ENCODE measurements at places on chromosomes 11 and 22. TPM values are rescaled to one million over a fixed set of nuclear protein-coding genes. Genes with fewer than 3 reads are reported as not detected.
A peak's percentile ranks its signal among the peaks of the same experiment; 100 is the strongest.

- no peaks in the 10 kb centered on the region for H3K36me3 ChIP-seq
- H3K27me3 ChIP-seq, result no peaks in the 10 kb centered on the region
- H3K4me3 ChIP-seq, result no peak overlapping the region
- no peak overlapping the region for H3K27ac ChIP-seq
Measured at GRCh38 chr11:122153746-122154145, 37.7 kb upstream of the BLID start.

GRCh38 chr22:38016182-38017151 lies 32.1 kb upstream of the SOX10 start:
- no peaks in the 10 kb centered on the region for H3K36me3 ChIP-seq
- H3K27ac ChIP-seq, result no peak overlapping the region
- no peaks in the 10 kb centered on the region for H3K27me3 ChIP-seq
- no peak overlapping the region for H3K4me3 ChIP-seq

Gene TMEM191C
- 1.3 TPM for total RNA-seq

- no peaks in the 10 kb centered on the region for H3K36me3 ChIP-seq
- H3K4me3 ChIP-seq, result no peak overlapping the region
- H3K4me1 ChIP-seq, result no peaks in the 10 kb centered on the region
- H3K27ac ChIP-seq, result no peak overlapping the region
Measured at GRCh38 chr11:68664141-68664540, 20.2 kb upstream of the GAL start.

Gene PGA5
- total RNA-seq, result not detected

DNA sequence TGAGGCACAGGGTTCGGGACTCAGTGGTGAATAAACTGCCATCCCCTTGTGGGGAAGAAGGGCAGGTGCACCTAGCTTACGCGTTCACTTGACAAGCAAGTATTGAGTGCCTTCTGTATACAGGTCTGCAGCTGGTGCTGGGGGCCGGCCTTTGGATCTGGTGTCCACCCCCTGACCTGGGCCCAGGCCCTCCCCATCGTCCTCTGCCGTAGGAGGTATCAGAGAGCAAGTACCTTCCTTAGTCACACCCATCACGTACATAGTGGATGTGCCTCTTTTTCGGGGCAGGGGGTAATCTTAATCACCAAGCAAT lies 53.3 kb downstream of the SMIM38 start:
- H3K27me3 ChIP-seq, result no peaks in the 10 kb centered on the region
- no peak overlapping the region for H3K4me3 ChIP-seq
- peaks cover 20% of the 10 kb centered on the region for H3K4me1 ChIP-seq

DNA sequence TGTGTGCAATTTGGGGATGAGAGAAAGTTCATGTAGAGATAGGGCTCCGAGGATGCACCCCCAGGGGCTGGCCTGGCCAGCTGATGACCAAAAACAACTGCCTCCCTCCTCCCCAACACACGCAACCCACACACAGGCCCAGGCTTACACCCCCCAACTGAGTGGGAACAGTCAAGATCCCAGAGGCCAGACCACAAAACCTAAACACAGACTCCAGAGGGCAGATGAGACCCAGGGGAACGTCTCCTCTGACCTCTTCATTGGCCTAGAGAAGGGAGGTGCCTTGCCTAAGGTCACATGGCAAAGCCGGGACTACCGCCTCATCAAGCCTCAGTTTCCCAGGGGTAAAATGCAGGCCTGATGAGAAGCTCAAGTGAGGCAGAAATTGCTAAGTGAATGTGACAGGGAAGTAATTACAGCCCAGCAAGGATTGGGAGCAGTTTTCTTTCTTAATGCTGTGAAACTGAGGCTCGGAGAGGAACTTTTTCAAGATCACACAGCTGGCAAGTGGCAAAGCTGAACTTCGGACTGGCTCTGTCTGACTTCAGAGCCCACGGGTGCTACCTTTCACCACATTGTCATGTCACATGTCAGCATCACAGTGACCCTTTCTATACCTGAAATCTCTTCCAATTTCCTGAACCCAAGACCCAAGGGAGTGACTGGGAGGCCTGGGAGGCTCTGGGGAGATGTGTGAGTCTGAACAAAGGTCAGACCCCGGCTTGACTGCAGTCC lies 69.9 kb upstream of the WNT11 start:
- H3K36me3 ChIP-seq, result no peaks in the 10 kb centered on the region
- H3K27ac ChIP-seq, result no peak overlapping the region
- H3K4me1 ChIP-seq, result 0 out of 2 replicates have a peak, but pooled peaks cover 6% of the 10 kb centered on the region
- no peak overlapping the region for H3K4me3 ChIP-seq
- no peak for DNase-seq

Gene GAL3ST3
- not detected for total RNA-seq

GRCh38 chr22:47042861-47043496 lies 280.5 kb downstream of the TBC1D22A start:
- no peak overlapping the region for H3K4me3 ChIP-seq
- H3K27me3 ChIP-seq, result no peaks in the 10 kb centered on the region
- H3K4me1 ChIP-seq, result peaks cover 1% of the 10 kb centered on the region
- DNase-seq, result no peak
- H3K36me3 ChIP-seq, result peaks cover 3% of the 10 kb centered on the region

DNA sequence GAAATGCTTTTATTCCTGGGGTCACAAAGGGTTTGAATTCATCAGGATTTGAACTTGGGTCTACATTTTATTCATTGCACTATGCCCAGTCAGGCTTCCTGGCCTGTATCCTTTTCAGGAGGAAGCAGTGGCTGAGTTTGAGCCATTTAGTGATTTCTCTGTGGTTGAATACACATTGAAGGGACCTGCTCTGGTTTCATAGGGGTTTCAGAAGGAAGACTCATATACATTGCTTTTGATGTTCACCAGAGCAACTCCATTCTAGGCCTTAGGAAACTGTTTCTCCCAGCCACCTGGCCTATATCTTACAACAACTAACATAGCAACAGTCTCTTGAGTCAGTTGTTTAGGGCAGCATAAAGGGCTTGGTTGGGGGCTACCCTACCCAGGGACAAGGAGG lies 165.7 kb downstream of the INSC start:
- H3K4me1 ChIP-seq, result no peaks in the 10 kb centered on the region
- no peak overlapping the region for H3K27ac ChIP-seq
- H3K27me3 ChIP-seq, result no peaks in the 10 kb centered on the region
- DNase-seq, result no peak
- no peak overlapping the region for H3K4me3 ChIP-seq

Gene TM7SF2
- 30.2 TPM for total RNA-seq

DNA sequence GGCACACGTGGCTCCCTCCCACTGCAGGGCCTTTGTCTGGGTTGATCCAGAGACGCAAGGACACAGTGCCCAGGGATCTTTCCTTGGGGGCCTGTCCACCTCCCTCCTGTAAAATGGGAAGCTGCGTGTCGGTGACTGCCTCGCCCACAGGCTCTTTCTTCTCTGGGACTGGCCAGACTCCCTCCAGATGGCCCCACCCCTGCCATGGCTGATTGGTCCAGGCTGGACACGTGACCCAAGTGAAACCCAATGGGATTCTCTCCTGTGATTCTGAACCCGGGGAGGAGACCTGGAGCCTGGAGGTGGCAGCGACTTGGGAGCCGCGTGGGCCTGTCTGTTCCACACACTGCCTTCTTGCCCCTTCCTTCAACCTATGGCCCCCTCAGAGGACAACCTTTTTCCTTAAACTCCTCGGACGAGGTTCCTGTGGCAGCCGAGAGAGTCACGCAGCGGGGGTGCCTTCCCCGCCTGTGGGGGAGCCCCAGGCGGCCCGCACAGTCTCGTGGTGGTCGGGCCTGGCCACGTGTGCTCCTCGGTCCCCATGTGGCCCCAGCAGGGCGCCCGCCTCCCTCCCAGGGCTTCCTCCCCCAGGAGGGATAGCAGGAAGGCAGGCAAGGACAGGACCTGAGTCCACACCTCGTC lies 12.4 kb upstream of the MPPED1 start:
- no peak overlapping the region for H3K4me3 ChIP-seq
- H3K27me3 ChIP-seq, result peaks cover 1% of the 10 kb centered on the region
- no peak for DNase-seq

Gene SMC1B
- total RNA-seq, result not detected

Gene SMTNL1
- not detected for total RNA-seq

Gene TNKS1BP1
- 12.5 TPM for total RNA-seq

DNA sequence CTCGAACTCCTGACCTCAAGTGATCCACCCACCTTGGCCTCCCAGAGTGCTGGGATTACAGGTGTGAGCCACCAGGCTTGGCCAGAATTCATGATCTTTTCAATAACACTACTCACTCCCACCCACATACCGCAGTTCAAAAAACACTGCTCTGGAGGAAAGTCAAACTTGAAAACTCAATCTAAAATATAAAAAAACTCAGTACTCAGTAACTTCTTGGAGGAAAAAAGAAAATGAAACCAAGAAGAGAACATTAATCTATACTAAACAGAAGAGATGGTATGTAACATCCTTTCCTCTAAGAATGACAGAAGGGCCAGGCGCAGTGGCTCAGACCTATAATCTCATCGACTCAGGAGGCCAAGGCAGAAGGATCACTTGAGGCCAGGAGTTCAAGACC lies 58.3 kb downstream of the MRTFA start:
- no peaks in the 10 kb centered on the region for H3K36me3 ChIP-seq
- peak overlapping the region; percentile 33 for H3K27ac ChIP-seq
- DNase-seq, result no peak
- H3K4me3 ChIP-seq, result no peak overlapping the region
- no peaks in the 10 kb centered on the region for H3K27me3 ChIP-seq

GRCh38 chr22:17120711-17121232 lies 388 bp downstream of the TMEM121B start:
- no peaks in the 10 kb centered on the region for H3K36me3 ChIP-seq
- H3K27me3 ChIP-seq, result peaks cover 4% of the 10 kb centered on the region
- H3K4me3 ChIP-seq, result peak overlapping the region; percentile 27
- DNase-seq, result no peak

Gene MAML2
- total RNA-seq, result 13.3 TPM

GRCh38 chr22:47030143-47030661 lies 267.8 kb downstream of the TBC1D22A start:
- H3K4me1 ChIP-seq, result no peaks in the 10 kb centered on the region
- no peak overlapping the region for H3K27ac ChIP-seq
- peaks cover 6% of the 10 kb centered on the region for H3K36me3 ChIP-seq

- H3K27ac ChIP-seq, result no peak overlapping the region
- H3K4me3 ChIP-seq, result no peak overlapping the region
- DNase-seq, result no peak
- no peaks in the 10 kb centered on the region for H3K4me1 ChIP-seq
- no peaks in the 10 kb centered on the region for H3K36me3 ChIP-seq
Measured at GRCh38 chr11:114256176-114256966, 39.8 kb upstream of the NNMT start.

Gene GLB1L3
- total RNA-seq, result 1.3 TPM

Gene FRMD8
- total RNA-seq, result 65.1 TPM

Gene C11orf86
- not detected for total RNA-seq

Gene NCF4
- total RNA-seq, result 66.5 TPM

GRCh38 chr11:2864901-2865300 lies 20.7 kb downstream of the CDKN1C start:
- H3K27me3 ChIP-seq, result peaks cover 5% of the 10 kb centered on the region
- no peak for DNase-seq
- no peaks in the 10 kb centered on the region for H3K36me3 ChIP-seq
- H3K4me1 ChIP-seq, result no peaks in the 10 kb centered on the region
- H3K27ac ChIP-seq, result no peak overlapping the region

DNA sequence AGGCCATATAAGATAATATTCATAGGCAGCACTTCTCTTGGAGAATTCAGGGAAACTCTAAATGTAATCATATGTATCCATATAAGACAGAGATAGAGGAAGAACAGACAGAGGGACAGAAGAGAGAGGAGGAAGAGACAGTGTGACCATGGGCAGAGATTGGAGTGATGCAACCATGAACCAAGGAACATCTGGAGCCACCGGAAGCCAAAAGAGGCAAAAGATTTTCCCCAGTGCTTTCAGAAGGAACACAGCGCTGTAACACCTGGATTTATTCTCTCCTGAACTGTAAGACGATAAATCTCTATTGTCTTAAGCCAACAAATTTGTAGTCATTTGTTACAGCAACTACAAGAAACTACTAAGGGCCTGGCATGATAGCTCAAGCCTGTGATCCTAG lies 57.7 kb downstream of the GAB2 start:
- H3K36me3 ChIP-seq, result no peaks in the 10 kb centered on the region
- H3K27ac ChIP-seq, result no peak overlapping the region
- H3K4me1 ChIP-seq, result peaks cover 2% of the 10 kb centered on the region

Gene ASRGL1
- total RNA-seq, result 5.8 TPM

Gene LYVE1
- 0.13 TPM for total RNA-seq

- DNase-seq, result no peak
- no peaks in the 10 kb centered on the region for H3K4me1 ChIP-seq
- no peaks in the 10 kb centered on the region for H3K27me3 ChIP-seq
- no peak overlapping the region for H3K27ac ChIP-seq
Measured at GRCh38 chr11:24747275-24748251, 250.7 kb downstream of the LUZP2 start.

DNA sequence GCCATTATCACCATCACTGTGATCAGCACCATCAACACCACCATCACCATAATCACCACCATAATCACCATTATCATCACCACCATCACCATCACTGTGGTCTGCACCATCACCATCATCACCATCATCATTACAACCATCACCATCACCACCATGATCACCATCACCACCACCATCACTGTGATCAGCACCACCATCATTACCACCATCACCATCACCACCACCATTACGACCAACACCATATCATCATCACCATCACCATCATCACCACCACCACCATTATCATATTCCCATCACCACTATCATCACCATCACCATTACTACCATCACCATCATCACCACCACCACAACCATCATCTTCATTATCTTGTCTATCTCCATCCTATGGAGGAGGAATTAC lies 125.2 kb downstream of the PHF21B start:
- no peak overlapping the region for H3K27ac ChIP-seq
- no peaks in the 10 kb centered on the region for H3K36me3 ChIP-seq
- no peak overlapping the region for H3K4me3 ChIP-seq

DNA sequence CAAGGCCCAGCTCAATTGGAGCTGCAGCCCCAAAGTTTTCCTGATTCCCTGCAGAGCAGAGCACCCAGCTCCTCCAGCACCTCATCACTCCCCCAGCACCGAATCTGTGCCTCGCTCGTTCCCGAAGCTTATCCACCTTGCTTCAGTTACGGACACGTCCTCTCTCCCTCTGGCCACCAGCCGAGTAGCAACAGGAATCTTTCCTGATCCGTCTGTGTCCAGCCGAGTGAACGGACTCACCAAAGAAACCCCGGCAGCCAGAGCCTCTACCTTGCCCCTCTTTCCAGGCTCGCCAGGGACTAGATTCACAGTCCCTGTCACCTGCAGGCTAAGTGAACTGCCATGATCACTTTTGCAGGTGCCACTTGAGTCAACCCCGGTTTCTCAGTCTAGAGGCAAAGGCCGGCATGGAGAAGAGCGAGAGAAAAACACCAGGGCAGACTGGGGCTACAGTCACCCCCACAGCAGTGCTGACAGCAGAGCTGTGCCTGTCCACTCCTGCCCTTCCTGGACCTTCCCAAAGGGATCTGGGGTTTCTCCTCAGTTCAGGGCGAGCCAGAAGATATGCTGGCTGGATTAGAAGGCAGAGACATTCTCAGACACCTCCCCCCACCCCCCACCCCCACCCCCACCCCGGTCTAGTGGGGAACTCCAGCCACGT lies 32.3 kb downstream of the BID start:
- DNase-seq, result peak; percentile 40
- peak overlapping the region; percentile 58 for H3K27ac ChIP-seq
- peaks cover 7% of the 10 kb centered on the region for H3K4me1 ChIP-seq
- no peak overlapping the region for H3K4me3 ChIP-seq
- H3K27me3 ChIP-seq, result no peaks in the 10 kb centered on the region

Gene CRY2
- total RNA-seq, result 13.9 TPM

GRCh38 chr11:124240621-124241397 lies at the start of gene OR8G1:
OR8G1 (plus strand) TSS chr11:124241095; CDS start chr11:124249676, 8,581 bp downstream.
- H3K27ac ChIP-seq, result no peak within 1 kb of the TSS
- H3K36me3 ChIP-seq, result no peaks in the 10 kb centered on the region
- no peaks in the 10 kb centered on the region for H3K27me3 ChIP-seq
- H3K4me1 ChIP-seq, result no peaks in the 10 kb centered on the region
- DNase-seq, result no peak
- H3K4me3 ChIP-seq, result no peak within 1 kb of the TSS

GRCh38 chr11:123062892-123063825 lies 1.2 kb upstream of the HSPA8 start:
- peak overlapping the region; percentile 100 for H3K27ac ChIP-seq
- H3K36me3 ChIP-seq, result peaks cover 26% of the 10 kb centered on the region
- H3K4me1 ChIP-seq, result peaks cover 14% of the 10 kb centered on the region
- H3K27me3 ChIP-seq, result no peaks in the 10 kb centered on the region
- no peak for DNase-seq
